ENCODE measurements at places on chromosomes 11 and 22. TPM values are rescaled to one million over a fixed set of nuclear protein-coding genes. Genes with fewer than 3 reads are reported as not detected.

TLCD5 gene
- total RNA-seq, result 22.9 TPM

CCDC87 gene
- total RNA-seq, result 0.62 TPM

MS4A12 gene
- total RNA-seq, result not detected

OR2AG2 gene
- 0.47 TPM for total RNA-seq

KCNK7 gene
- 0.31 TPM for total RNA-seq

PHETA2 gene
- total RNA-seq, result 3.0 TPM

SCGB1A1 gene
- total RNA-seq, result not detected

TECTA gene
- 1.7 TPM for total RNA-seq

CNTF gene
- 2.7 TPM for total RNA-seq

TEX12 gene
- total RNA-seq, result not detected

IRAG1 gene
- total RNA-seq, result 1.4 TPM

BACE1 gene
- total RNA-seq, result 24.6 TPM

GNB1L gene
- total RNA-seq, result 2.7 TPM

OR52I2 gene
- total RNA-seq, result not detected

CDCA5 gene
- total RNA-seq, result 2.0 TPM

OR51B4 gene
- 0.31 TPM for total RNA-seq

GRM5 gene
- total RNA-seq, result 175 TPM

SAA4 gene
- total RNA-seq, result not detected

SLC22A12 gene
- not detected for total RNA-seq

NNMT gene
- not detected for total RNA-seq

KIF18A gene
- total RNA-seq, result 4.5 TPM

ABTB2 gene
- 3.7 TPM for total RNA-seq

C11orf42 gene
- total RNA-seq, result not detected

FAM83F gene
- total RNA-seq, result 0.78 TPM

SPINDOC gene
- 12.2 TPM for total RNA-seq
